ENCODE measurements at places on chromosomes 1 and 21. TPM values are rescaled to one million over a fixed set of nuclear protein-coding genes. Genes with fewer than 3 reads are reported as not detected.

The CFHR2 gene
- not detected for total RNA-seq

The SCAMP3 gene
- total RNA-seq, result 17.1 TPM

DNA sequence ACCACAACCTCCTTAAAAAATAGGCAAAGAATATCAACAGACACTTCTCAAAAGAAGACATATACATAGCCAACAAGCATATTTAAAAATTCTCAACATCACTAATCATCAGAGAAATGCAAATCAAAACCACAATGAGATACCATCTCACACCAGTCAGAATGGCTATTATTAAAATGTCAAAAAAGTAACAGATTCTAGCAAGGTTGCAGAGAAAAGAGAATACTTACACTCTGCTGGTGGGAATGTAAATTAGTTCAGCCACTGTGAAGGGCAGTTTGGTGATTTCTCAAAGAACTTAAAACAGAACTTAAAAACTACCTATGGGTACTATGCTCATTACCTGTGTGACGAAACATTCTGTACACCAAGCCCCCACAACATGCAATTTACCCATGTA is 20.7 kb downstream of the CD1B start:
- DNase-seq, result no peak

GRCh38 chr21:36849461-36850105 is 116.9 kb downstream of the HLCS start:
- no peak for DNase-seq

- no peak for DNase-seq
Measured at GRCh38 chr1:15157524-15158399, 4.2 kb downstream of the TMEM51 start.

- DNase-seq, result no peak
Measured at GRCh38 chr1:9350013-9350908, 57.6 kb downstream of the SPSB1 start.

DNA sequence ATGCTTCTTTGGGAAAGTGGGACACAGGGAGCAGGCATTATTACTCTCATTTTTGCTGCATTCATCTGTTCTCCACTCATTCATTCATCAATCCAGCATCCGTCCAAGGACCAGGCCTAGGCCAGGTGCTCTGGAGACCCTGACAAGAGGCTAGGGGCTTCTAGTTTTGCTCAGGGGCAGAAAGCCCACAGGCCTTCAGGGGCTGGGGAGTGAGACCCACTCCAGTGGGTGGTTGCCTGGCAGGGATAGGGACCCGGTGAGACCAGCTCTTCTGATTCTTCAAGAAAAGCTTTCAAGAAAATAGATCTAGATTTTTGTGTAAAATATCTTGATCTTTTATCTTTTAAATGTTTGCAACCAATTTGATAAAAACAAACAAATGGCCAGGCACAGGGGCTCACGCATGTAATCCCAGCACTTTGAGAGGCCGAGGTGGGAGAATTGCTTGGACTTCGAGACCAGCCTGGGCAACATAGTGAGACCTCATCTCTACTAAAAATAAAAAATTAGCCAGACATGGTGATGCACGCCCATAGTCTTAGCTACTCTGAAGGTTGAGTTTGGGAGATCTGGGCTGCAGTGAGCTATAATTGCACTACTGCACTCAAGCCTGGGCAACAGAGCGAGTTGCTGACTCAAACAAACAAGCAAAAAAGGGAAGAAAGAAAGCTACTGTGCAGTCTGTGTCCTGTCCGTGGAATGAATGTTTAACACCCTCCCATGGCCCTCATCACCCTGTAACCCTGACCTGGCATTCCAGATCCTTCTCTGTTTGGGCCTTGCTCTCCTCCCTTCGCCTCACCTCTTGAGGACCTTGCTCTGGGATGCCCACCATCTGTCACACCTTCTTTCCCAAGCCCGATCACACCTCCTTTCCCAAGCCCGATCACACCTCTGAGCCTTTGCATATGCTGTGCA is 17.3 kb upstream of the LRP8 start:
- no peak for DNase-seq

The DRAXIN gene
- total RNA-seq, result 63.6 TPM

GRCh38 chr1:224042557-224043118 is 71.3 kb upstream of the FBXO28 start:
- no peak for DNase-seq

- DNase-seq, result no peak
Measured at GRCh38 chr21:15022608-15023261, 42.1 kb downstream of the NRIP1 start.

DNA sequence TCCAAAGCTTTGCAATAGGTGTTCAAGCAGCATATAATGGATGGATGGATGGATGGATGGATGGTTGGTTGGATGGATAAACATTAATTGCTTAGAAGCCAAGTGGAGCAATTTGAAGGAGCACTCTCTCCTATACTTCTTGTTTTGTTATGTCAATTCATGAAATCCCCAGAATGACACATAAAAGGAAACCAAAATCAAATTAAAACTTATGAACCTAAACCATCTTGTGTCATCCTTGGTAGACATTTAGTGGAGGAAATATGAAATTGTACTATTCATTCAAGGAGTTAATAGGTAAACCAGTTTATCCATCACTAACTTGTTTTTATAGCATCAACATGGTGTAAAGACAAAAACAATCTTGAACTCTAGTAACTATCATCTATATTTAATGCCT is 122.5 kb downstream of the NR5A2 start:
- DNase-seq, result no peak

- no peak for DNase-seq
Measured at GRCh38 chr1:103941086-103941485, 191.4 kb downstream of the AMY1C start.

DNA sequence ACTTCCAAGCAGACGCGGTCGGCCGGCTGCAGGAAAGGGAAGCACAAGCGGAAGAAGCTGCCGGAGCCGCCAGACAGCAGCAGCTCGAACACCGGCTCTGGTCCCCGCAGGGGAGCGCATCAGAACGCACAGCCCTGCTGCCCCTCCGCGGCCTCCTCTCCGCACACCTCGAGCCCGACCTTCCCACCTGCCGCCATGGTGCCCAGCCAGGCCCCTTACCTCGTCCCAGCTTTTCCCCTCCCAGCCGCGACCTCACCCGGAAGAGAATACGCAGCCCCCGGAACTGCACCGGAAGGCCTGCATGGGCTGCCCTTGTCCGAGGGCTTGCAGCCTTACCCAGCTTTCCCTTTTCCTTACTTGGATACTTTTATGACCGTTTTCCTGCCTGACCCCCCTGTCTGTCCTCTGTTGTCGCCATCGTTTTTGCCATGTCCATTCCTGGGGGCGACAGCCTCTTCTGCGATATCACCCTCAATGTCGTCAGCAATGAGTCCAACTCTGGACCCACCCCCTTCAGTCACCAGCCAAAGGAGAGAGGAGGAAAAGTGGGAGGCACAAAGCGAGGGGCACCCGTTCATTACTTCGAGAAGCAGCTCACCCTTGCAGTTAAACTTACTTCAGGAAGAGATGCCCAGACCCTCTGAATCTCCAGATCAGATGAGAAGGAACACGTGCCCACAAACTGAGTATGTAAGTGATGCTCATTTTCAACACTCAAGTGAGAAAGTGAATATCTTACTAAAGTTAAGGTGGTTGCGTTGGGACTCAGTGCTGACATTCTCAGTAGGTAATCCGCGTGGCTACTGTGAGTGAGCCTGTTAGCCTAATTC is 25.5 kb downstream of the UTS2 start:
- DNase-seq, result no peak

GRCh38 chr21:45470087-45470515 is 65.1 kb downstream of the COL18A1 start:
- no peak for DNase-seq

DNA sequence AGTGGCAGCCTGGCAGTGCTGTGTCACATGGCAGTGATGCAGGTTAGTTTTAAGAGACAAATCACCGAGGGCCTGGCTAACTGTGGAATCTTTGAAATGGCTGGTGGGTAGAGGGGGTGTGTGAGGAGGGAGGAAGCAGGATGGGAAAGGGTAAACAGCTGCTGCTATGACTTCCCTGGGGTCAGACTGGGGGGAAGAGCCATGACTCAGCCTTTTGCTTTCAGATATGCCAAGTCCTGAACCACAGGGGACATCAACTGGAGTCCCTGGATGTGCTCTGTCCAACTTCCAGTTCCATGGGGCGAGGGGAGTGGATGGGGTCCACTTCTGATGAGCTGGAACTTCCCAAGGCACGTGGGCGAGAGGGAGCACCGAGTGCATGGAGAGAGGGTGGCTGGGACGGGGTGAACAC is 121.1 kb upstream of the ADAR start:
- no peak for DNase-seq

The NCMAP gene
- 0.09 TPM for total RNA-seq

DNA sequence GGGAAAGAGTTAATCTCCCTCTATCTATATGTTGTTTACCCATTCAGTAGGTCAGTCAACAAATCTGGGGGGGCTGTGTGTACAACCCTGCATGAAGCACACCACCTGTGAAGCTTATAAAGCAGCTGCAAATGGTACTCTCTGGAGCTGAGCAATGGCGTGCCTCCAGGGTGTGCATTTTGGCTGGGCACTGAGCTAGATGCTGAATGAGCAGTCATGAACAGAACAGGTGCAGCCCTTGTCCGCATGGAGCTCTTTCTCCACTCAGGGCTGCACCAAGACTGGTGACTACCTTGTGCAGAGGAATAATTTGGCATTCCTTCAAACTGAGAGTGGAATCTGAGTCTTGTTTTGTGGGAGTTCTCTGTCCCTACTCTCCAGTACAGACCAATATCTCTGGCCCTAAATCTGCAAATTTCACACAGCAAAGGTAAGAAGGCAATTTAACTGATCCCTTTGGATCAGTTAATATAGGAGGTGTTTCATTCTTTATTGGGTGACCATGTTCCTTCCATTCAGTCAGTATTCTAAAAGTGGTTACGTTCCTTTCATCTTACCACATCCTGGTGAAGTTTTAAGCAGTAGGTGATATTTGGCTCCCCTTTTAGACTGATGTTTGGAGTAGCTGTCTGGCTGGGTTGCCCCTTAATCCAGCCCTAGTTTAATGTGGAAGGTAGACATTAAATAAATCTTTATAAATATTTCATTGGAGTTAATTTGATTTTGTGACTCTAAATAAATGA is 76.0 kb downstream of the GPR88 start:
- DNase-seq, result no peak

The AJAP1 gene
- 12.3 TPM for total RNA-seq

The F11R gene
- 8.9 TPM for total RNA-seq

The AMPD1 gene
- total RNA-seq, result not detected

The FCRLA gene
- total RNA-seq, result not detected

Data from cerebellum (tissue), 4 donors.